ENCODE measurements at places on chromosomes 1 and 21.

DNA sequence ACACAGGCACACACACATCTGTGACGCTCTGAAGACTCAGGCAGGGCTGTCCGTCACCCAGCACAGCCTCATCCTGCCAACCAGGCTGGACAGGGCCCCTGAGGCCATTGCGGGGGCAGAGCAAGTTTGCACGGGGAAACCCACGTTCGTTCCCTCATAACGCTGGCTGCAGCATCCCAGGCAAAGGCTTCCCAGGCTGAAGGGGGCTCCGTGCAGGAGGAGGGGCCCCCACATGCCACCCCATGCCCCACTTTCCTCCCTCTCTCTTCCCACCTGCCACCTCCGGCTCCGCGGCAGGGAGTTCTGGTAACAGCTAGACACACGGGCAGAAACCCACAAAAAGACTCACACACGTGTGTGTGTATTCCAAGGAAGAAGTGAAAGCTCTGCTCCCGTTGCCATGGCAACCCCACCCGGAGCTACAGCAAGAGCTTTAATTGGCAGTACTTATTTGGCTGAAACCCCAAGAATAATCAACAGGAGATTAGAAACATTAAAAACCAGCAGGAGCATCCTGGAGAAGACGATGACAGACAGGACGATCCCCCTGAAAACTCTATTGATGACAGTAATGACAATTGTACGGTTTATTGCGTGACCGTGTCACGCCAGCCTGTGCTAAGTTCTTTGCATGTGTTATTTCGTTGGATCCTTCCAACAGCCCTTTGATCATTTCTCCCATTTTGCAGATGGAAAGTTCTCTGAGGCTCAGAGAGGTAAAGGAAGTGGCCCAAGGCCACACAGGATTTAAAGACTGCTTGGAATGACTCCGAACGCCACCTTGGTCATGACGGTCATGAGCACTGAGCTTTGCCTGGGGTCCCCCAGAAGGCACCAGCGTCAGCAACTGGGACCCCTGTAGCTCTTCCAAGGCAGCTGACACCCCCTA lies 247.1 kb downstream of the NPHP4 start:
- no peak for DNase-seq

GRCh38 chr1:17671741-17672140 lies 83.4 kb upstream of the ACTL8 start:
- DNase-seq, result peak; percentile 23

GRCh38 chr1:925561-926421 lies 2.1 kb downstream of the SAMD11 start:
- DNase-seq, result no peak

DNA sequence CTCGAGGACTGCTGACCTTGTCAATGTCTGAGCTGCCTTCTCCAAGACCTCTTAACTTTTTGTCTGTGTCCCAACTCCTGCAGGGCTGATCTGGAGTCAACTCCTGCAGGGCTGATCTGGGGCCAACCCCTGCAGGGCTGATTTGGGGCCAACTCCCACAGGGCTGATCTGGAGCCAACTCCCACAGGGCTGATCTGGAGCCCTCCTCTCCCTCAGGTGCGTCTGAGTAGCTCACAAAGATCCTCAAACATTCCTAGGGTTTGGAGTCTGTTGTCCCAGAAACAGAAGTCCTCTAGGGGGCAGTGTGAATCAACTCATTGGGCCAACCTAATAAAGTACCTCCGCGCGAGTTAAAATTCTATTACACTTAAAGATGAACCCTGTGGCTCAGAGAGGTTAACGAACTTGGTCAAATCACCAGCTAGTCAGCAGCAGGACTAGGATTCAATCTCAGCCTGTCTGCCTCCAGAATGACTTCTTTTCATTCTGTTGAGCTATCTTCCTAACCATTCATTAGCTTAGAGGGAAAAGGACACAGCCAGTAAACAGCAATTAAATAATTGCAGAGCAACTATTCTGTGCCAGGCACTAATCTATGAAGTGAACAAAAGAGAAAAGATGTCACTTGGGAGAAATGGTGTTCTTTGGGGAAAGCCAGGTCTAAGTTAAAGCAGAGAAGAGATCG lies 17.2 kb upstream of the RLF start:
- DNase-seq, result no peak

GRCh38 chr1:15176120-15176519 lies 22.6 kb downstream of the TMEM51 start:
- no peak for DNase-seq

DNA sequence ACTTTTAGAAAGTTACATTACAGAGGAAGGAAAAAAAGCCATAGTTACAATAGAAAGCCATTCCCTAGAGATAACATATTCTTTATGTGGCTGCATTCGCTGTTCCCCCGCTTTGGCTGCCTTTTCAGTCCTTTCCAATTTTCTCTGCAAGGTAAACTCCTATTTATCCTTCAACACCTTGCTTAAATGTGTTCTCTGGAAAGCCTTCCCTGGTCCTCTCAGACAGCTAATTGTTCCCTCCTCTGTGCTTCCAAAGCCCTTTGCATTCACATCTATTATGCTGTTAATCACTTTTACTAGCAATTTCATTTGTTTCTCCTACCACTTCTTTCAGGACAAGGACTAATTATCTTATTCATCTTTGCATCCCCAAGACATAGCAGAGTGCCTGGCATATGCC lies 1.6 kb downstream of the PHC2 start:
- no peak for DNase-seq

DNA sequence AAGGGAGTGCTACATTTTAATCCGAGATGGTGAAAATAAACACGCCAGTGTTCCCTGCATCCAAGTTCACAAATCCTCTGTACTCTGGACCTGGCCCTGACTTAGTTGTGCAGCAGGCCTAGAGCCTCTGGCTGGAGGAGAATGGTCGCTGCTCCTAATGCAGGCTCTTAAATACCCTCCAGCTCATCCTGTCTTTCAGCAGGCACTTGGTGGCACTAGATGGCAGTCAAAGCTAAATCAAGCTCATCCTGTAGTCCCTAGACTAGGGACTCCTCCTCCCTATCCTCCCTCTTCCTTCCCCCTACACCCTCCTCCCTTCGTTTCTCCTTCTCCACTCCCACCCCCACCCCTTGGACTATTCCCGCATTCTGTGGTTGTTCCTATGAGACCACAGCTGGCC lies 41.6 kb upstream of the MTR start:
- no peak for DNase-seq

Measured in GM18507 (cell line).